ENCODE measurements at places on chromosomes 1 and 21.

DNA sequence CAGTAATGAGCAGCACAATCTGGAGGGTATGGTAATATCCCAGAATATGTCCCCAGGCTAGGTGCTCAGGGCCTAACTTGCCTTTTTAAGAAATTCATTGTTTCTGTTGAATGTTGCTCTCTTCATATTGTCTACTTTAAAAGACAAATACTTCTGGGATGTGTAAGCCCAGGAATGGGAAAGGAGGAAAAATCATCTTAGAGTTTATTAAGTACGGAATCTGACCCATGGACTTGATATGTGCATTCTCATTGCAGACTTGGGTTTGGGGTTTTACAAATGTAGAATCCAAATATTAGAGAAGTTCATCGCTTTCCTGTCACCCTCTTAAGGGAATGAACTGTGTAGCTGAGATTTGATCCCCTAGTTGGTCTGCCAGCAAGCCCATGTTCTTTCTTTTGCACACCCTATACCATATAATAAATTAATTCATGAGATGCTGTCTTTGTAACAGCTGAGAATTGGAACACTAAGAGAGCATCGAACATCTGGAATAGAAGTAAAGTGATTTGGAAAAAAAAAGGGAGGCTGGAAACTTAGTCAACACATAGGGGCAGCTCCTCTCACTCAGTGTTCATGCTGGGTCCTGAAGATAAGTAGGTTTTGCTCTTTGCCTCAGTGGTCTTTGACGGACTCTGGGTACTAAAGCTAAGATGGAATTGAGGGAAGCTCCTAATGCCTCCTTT lies 235.8 kb upstream of the C1orf105 start:
- no peak for DNase-seq

- DNase-seq = no peak
Measured at GRCh38 chr1:1629430-1630190, 2.4 kb upstream of the MMP23B start.

- DNase-seq = no peak
Measured at GRCh38 chr1:217062586-217062985, 339.4 kb upstream of the ESRRG start.

DNA sequence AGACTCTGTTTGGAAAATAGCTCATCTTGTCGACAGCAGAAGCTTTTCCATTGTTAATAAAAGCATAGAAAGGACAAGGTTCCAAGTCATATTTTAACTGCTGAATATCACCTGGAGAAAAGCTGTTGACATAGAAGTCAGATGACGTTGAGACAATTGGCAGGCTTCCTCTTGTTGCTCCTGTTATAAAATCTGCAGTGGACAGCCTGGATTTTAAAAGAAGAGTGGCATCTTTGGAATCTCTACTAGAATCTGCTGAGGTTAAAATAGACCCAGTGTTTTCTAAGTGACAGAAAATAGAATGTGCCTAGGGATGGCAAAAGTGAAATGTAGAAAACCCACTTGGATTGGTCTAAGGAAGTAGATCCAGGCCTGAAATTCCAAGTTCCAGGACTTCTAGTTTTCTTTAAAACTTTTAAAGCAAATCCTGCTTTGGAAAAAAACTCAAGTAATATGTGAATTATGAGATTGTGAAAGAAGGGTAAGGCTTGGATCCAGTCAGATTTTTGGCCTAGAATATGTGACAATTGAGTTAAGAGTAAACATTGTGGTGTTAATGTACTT lies 53.6 kb upstream of the NEXN start:
- DNase-seq = no peak

DNA sequence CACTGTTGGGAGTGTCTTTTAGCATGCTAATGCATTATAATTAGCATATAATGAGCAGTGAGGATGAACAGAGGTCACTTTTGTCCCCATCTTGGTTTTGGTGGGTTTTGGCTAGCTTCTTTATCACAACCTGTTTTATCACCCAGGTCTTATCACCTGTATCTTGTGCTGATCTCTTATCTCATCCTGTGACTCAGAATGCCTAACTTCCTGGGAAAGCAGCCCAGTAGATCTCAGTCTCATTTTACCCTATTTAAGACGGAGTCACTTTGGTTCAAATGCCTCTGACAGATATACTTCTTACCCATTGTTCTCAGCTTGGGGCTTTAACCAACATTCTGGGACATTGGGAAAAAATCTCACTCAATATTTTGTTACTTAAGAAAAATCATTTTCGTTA lies 348.7 kb downstream of the PBX1 start:
- no peak for DNase-seq

Data from kidney epithelial cell (primary cell).